ENCODE measurements at places on chromosomes 7 and 10.

DNA sequence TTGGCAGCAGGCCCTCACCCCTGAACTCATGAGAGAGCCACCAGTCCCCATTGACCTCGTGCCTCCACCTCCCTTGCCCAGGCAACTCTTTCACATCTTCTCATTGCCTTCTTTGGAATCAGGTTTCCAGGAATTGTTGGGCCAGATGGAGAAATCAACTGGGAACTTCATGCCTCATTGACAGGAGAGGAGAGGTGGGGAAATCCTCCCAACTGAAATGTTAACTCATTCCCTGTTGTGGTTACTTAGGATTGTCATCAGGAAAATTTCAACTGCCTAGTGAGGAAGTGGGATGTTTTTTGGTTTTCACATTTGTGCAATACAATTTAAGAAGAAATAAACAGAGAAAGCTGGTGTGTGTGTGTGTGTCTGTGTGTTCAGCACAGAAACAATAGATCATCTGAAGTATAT, 106.6 kb upstream of the INHBA start:
- no peak for DNase-seq

DNA sequence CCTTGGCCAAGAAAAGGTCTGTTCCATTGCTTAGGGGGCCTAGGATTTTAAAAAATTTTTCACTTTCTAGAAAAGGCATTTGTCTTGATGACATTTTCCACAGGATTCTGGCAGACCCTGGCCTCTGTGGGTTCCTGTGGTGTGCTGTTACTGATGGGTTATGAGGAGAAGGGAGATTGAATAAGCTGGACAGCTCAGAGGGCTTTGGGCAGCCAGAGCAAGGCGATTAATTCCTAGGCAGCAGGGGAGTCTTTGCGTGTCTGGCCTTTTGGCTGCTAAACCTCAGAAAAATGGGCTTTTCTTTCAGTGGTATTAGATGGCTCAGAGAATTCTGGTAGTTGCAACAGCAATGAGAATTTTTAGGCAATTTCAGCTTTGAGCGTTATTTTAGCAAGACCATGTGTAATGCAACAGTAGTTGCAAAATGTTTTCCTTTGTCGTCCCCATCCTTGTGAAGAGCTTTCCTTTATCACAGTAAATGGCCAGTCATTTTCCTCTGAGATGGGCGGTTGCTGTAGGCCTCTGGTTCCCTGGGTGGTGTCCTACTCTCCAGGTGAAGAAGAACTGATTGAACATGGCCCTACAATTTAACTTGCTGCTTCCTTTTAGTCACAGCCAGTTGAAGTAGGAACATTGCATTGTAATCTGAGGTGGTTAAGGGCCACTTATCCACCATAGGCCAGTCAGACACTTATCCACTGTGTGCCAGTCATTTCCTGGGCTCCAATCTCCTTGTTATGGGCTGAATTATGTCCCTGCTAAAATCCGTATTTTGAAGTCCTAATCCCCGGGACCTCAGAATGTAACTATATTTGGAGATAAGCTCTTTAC, 43.2 kb downstream of the SH2D4B start:
- no peak for DNase-seq

- DNase-seq, result peak; percentile 88
Observed at GRCh38 chr10:33153251-33153967, 181.1 kb downstream of the NRP1 start.

- DNase-seq, result no peak
Observed at GRCh38 chr7:36057323-36057722, 95.7 kb upstream of the EEPD1 start.

DNA sequence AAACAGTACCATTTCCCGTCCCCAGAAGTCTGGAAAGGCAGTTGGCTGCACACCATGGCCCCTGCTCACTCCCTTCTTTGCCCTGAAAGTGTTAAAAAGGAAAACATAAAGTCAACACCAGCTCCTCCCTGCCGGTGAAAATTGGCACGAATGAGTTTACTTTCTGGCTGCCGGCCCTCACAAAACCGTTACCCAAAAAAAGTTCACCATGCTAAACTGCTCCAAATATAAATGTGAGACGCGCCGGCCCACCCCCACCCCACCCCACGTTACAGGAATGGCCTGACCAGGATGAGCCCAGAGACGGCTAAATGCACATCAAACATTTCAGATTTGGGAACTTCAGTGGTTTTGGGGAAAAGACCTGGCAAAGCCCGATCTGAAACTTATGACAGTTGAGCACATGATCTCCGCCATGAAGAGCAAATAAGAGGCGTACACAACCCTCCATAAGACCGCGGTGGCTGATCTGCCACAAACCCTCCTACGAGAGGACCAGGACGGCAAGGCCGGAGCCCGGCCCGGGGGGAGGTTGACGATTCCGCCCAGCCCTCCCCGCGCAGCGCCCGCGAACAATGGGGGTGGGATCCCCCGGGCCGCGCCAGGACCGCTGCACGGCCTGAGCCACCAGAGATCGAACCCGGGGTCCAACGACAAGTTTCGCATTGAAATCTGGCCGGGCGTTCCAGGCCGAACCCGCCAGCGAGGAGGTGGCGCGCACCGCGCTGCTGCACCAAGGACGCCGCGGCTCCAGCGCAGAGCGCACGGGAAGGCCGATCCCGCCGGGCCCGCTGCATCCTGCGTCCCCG, 952 bp downstream of the DIP2C start:
- no peak for DNase-seq

DNA sequence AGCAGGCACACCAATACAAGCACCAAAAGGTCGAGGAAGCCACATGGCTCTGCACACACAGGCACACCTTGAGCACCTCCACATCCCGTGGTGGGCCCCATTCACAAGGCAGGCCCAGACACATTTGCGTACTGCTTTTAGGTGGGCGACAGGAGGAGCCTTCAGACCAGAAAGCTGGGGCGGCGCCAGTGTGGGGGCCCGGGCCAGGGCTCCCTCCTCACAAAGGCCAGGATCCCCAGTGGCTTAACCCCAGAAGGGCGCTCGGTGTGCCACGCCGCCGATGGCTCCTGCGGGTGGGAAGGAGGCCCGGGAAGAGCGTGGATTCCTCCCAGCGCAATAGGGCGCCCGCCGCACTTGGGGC, 2.8 kb upstream of the SMARCD3 start:
- no peak for DNase-seq

DNA sequence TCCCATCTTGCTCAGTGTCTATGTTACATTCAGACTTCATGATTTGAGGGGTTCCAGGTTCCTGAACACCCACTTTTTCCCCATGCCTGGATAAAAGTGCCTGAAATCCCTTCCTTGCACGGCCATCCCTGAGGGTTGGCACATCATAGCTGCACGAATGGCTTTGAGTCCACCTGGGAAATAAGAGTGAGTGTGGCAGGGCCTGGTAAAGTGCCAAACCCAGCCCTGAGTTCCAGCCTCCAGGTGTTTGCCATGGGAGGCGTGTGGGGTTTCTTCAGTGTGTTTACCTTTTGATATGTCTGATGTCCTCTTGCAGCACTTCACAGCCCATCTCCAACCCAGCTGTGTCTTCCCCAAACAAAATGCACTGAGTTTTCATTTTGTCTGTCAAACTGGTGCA, 145.7 kb downstream of the PAXIP1 start:
- DNase-seq, result no peak

- DNase-seq, result no peak
Observed at GRCh38 chr10:48494611-48495010, 110.3 kb downstream of the ARHGAP22 start.

DNA sequence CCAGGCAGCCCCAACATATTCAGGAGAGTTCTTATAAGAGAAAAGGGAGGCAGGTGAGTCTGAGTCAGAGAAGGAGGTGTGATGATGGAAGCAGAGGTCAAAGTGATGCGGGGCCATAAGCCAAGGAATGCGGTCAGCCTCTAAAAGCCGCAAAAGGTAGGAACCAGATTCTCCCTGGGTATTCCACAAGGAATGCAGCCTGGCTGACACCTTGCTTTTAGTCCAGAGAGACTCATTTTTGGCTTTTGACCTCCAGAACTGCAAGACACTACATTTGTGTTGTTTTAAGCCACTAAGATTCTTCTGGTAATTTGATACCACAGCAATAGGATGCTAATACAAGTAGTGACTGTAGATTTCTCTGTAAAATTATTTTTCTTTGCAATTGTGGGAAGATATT, 151.5 kb upstream of the EEPD1 start:
- no peak for DNase-seq

DNA sequence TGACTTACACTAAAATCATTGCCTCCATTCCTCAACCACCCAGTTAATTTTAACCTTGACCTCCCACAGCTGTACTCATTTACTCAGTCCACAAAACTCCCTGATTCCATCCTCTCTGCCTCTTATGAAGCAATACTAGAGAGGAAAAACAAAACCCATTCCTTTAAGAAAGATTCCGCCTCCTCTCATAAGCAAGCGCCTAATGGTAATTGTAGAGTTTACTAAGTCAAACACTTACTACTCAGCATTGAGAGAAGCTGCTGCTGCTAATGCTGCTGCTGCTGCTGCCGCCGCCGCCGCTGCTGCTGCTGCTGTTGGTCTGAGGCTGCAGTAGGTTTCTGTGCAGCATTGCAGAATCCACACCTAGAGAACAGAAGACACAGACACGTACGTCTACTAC, 2.1 kb upstream of the ADD3 start:
- DNase-seq, result no peak

GRCh38 chr7:114630201-114630990, 215.8 kb downstream of the FOXP2 start:
- no peak for DNase-seq

DNA sequence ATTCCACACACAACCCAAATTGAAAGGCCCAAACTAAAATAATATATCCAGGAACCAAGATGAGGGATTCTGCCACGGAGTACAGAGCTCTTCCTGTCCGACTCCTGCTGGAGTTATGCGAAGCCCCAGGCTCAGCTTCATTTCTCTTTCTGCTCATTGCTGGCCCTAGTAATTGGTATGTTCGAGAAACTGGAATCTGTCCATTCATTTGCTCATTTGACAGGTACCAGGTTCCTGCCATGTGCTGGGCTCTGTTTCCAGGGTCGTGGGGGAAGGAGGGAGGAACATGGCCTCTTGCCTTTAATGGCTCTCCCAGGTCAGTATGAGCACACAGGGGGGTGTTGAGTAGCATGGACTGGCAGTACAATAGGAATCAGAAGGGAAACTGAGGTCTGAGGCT, 179.2 kb upstream of the SHH start:
- no peak for DNase-seq

GRCh38 chr10:73601486-73601921, 10.4 kb upstream of the USP54 start:
- DNase-seq, result no peak

DNA sequence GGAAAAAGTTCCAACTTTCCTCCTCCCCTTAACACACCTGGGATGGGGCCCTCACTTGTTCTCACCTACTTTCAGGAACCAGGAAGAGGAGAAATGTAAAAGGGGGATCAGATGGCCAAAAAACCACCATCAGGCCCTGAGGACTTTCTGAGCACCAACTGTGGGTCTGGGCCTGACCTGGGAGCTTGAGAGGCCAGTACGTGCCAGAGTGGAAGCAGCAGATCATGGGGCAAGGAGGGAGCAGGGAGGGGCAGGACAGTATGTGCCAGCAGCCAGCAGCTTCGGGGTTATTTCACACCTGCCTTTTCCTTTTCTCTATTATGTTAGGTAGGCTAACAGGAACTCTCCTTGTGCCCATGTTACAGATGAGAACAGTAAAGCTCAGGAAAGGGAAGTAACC, 118.8 kb upstream of the UNC5B start:
- DNase-seq, result no peak

- no peak for DNase-seq
Observed at GRCh38 chr10:7417807-7418206, 7.0 kb upstream of the SFMBT2 start.

GRCh38 chr10:124977648-124978375, 35.9 kb downstream of the ZRANB1 start:
- DNase-seq, result no peak

- no peak for DNase-seq
Observed at GRCh38 chr10:108323274-108323798, 1158.8 kb upstream of the SORCS1 start.

DNA sequence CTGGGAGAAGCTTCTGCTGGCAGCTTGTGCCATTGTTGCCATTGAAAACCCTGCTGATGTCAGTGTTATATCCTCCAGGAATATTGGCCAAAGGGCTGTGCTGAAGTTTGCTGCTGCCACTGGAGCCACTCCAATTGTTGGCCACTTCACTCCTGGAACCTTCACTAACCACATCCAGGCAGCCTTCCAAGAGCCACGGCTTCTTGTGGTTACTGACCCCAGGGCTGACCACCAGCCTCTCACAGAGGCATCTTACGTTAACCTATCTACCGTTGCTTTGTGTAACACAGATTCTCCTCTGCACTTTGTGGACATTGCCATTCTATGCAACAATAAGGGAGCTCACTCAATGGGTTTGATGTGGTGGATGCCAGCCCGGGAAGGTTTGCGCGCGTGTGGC, 220.7 kb downstream of the ADK start:
- no peak for DNase-seq

- DNase-seq, result no peak
Observed at GRCh38 chr10:52064084-52064845, 249.8 kb upstream of the DKK1 start.

- DNase-seq, result no peak
Observed at GRCh38 chr7:8126601-8127167, 135.3 kb downstream of the ICA1 start.

- no peak for DNase-seq
Observed at GRCh38 chr7:140322759-140323158, 75.6 kb downstream of the SLC37A3 start.

DNA sequence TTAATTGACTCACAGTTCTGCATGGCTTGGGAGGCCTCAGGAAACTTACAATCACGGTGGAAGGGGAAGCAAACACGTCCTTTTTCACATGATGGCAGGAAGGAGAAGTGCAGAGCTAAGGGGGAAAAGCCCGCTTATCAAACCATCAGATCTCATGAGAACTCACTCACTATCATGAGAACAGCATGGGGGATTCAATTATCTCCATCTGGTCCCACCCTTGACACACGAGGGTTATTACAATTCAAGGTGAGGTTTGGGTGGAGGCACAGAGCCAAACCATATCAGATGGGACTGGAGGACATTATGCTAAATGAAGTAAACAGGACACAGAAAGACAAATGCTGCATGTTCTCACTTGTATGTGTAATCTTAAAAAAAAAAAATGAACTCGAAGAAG, 141.4 kb upstream of the HABP2 start:
- DNase-seq, result no peak

DNA sequence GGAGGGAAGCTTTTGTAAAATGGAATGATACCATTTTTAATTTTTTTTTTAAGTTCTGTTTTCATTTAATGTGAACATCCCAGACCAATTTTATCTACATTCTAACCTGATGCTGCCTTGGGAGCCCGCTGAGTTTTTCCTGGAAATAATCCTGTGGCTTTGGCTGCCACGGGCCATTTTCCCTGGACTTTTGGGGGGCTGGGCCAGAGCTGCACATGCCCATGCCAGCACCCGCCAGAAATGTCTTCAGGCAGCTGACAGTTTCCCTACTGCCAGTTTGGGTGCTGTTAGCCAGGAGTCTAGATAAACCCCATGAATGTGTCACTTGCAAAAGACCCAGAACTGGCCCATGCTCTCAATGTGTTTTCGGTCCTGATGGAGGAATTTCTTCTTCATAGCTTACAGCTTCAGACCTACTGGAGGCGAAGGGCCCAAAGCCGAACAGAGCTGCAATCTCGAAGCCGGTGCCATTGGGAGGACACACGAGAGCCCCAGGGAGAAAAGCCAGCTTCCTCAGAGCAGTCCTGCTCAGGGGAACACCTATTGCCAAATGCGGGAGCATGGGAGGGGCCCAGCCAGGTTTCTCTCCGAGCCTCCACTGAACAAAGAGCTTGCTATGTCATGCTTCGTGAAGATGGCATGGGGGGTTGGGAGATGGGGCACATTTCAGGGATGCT, 444.2 kb upstream of the MKI67 start:
- DNase-seq, result no peak

Data from T-helper 1 cell (primary cell).